ENCODE measurements at places on chromosomes 11 and 22.

GRCh38 chr11:111635706-111636045 is 33.4 kb downstream of the SIK2 start:
- no peak for DNase-seq

DNA sequence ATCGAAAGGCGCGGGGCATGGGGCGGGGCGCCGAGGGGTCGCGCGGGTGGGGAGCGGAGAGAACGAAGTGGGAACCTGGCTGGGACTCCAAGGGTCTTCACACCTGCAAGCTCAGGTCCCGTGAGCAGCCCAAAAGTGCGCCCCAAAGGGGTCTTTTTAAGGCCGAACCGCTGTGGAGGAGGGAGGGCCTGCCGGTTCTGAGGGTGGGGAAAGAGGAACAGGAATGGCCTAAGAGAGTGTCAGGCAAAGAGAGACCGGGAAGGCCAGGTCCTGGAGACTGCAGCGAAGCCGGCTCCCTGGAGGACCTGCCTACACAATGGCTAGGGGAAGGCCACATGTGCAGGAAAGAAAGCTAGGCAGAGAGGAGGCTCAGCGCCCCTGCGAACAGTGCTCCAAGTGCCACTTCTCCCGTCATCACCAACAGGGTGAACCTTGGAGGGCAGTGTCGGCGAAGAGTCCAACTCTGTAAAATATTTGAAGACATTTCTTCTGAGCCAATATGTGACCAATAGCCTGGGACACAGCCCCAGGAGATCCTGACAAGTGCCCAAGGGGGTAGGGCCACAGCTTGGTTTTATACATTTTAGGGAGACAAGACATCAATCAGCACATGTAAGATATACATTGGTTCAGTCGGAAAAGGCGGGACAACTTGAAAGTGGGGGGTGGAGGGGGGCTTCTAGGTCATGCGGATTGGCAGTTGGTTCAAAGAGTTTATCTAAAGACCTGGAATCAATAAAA is 710 bp upstream of the DGCR2 start:
- no peak for DNase-seq

DNA sequence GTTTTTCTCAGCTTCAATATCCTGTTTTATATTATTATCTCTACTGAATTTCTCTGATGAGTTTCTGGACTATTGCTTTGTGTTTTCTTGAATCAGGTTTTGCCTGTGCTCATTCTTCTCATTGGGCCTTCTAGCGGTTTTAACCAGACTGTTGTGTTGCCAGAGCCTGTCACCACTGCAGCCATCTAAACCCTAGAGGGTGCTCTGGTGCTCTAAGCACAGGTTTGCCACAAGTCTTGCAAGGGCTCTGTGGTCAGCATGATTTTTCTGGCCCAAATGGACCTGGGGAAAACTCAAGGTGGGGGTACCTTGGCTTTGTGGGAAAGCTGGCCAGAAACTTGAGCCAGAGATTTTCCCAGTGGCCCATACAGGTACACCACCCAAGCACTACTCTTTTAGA is 52.4 kb upstream of the TYR start:
- DNase-seq, result no peak

GRCh38 chr11:110968348-110969062 is 256.3 kb upstream of the ARHGAP20 start:
- no peak for DNase-seq

All from stimulated activated CD4-positive, alpha-beta T cell treated with anti-CD3 and anti-CD28 coated beads, TNF-alpha, amount 100 ng/mL, for 24 hours (primary cell).